NCI-H2029 (cell line): ENCODE measurements at places on chromosomes 6 and 20.

DNA sequence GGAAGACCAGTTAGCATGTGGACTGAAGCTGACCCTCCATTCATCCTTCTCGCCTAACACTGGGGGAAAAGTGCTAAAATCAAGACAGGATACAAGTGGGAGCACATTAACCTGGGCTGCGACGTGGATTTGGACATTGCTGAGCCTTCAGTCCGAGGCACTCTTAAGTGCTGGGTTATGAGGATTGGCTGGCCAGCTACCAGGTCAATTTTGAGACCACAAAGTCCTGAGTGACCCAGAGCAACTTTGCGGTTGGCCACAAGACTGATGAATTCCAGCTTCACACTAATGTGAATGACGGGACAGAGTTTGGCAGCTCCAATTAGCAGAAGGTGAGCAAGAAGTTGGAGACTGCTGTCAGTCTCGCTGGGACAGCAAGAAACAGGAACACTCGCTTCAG is 20.7 kb downstream of the FUCA2 start:
- DNase-seq = no peak

DNA sequence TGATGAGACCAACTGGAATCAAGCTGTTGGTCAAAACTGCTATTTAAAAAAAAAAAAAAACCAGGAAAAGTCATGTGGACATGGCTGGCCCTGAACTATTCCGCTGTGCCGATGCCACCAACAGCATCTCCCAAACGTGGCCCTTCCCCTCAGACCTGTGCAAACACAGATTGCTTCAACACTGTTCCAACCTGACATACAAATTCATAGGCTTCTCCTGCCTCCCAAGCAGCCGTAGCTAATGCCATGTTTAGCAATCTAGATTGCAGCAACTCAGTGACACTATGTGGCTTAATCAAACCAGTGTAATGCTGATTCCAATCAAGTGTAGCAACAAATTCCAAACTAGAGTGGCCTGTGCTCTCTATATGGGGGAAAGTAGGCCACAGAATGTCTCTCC is 16.2 kb downstream of the PRKN start:
- no peak for DNase-seq

GRCh38 chr6:35552285-35552917 is 39.7 kb upstream of the TULP1 start:
- DNase-seq = no peak

DNA sequence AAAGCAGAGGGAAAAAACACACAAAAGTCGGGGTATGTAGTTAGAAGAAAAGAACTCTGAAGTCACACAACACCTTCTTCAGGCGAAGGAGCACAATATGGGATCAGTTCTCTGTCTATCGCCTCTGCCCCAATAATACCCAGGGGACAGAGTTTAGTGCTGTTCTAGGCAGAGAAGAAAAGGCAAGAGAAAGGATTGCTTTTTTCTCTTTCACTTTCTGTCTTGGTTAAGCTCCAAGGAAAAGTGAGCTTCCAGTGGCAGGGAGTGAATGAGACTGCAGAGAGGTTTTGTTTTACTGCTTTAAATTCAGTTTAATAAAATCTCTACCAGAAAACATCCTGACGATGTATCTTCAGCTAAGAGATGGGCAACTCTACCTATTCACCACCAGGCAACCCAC is 86.6 kb upstream of the STXBP5 start:
- DNase-seq = no peak

GRCh38 chr6:32194825-32195651 is 2.6 kb upstream of the GPSM3 start:
- peak; percentile 14 for DNase-seq

- peak; percentile 82 for DNase-seq
Measured at GRCh38 chr20:25254986-25255680, 7.2 kb downstream of the PYGB start.

GRCh38 chr6:38603966-38604365 is 35.8 kb downstream of the BTBD9 start:
- no peak for DNase-seq

DNA sequence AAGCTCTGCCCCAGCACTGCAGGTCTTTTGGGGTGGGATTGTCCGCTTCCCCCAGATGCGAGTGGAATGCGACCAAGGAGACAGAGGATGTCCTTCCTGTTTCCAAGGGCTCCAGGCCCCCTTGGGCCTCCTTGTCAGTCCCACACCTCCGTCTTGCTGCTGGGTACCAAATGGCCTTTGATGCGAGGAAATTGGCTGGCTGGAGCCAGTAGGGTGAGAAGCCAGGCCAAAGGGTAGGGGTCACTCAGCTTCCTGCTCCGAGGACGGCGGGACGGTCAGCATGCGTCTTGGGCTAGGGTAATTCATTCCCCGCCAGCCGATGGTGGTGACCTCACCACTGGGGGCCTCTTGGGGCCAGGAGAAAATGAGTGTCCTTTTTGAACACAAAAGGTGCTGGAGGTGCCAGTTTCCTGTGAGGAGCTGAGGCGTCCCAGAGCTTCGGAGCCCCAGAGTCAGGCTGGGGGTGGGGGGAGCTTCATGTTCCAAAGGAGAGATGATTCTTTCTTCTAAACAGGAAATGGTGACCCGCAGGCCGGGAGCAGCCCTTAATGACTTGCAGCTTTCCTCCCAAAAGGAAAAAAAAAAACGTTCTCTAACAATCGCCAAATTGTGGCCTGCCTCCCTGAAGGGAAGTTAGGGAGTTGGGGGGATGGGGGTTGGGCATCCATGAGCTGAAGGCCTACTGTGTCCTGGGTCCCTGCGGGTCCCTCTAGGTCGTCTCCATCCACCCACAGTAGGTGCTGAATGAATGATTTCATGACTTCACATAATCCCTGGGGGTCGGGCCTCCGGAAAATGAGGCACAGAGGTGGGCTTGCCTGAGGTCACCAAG is 6.7 kb downstream of the SNAI1 start:
- DNase-seq = no peak

DNA sequence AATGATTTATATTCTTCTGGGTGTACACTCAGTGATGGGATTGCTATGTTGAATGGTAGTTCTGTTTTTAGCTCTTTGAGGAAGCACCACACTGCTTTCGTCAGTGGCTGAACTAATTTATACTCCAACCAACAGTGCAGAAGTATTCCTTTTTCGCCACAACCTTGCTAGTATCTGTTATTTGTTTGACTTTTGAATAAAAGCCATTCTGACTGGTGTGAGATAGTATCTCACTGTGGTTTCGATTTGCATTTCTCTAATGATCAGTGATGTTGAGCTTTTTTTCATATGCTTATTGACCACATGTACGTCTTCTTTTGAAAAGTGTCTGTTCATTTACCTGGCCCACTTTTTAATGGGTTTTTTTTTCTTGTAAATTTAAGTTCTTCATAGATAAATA is 583.8 kb upstream of the ARID1B start:
- no peak for DNase-seq

GRCh38 chr6:104014163-104014959 is 845.4 kb downstream of the HACE1 start:
- no peak for DNase-seq

DNA sequence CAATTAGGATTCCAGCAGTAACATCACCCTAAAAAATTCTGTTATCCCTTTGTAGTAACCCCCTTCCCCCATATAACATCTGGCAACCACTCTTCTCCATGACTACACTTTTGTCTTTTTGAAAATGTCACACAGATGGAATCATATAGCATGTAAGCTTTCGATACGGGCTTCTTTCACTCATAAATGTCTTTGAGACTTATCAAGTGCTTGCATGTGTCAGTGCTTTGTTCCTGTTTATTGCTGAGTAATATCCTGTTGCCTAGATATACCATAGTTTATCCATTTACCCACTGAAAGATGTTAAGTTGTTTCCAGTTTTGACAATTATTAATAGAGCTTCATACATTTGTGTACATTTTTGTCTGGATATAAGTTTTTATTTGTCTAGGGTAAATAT is 10.4 kb upstream of the SNPH start:
- no peak for DNase-seq

DNA sequence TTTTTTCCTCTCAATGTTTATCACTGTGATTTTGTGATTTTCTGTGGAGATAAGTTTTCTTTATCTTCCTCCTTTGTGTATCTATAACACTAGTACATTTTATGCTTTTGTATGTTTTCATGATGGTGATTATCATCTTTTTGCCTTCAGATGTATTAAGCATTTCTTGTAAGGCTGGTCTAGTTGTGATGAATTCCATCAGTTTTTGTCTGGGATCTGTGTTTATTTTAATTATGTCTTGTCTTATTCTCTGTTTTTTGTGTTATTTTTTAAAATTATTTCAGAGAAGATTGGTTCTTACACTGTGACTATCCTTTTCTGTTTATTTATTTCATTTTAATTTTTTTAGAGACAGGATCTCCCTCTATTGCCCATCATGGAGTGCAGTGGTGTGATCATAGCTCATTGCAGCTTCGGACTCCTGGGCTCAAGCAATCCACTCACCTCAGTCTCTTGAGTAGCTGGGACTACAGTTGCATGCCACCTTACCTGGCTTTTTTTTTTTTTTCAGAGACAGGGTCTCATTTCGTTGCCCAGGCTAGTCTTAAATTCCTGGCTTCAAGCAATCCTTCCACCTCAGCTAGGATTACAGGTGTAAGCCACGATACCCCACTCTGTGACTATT is 187.4 kb downstream of the SLC16A10 start:
- DNase-seq = no peak

GRCh38 chr6:140285471-140285870 is 911.0 kb upstream of the CITED2 start:
- no peak for DNase-seq

GRCh38 chr6:143262859-143263258 is 187.6 kb downstream of the ADAT2 start:
- no peak for DNase-seq

- DNase-seq = no peak
Measured at GRCh38 chr6:71465096-71465495, 176.5 kb downstream of the OGFRL1 start.

DNA sequence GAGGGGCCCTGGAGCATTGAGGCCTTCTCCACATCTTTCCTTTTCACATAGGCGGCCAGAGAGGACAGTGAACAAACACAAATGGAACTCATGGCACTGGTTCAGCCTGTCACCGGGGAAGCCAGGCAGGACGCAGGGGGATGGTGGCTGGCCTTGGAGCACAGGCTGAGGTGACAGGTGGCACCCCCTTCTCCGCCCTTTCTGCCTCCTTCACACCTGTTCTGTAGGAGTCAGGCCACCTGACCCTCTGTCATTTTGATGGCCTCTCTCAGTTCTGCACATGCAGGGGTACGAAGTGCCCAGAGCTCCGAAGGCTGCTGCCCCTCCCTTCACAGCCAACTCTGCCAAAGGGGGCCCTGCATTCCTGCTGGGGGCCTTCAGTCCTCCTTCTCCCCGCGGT is 60.8 kb downstream of the CD40 start:
- no peak for DNase-seq

GRCh38 chr6:34592208-34592952 is 36.3 kb upstream of the SPDEF start:
- no peak for DNase-seq

DNA sequence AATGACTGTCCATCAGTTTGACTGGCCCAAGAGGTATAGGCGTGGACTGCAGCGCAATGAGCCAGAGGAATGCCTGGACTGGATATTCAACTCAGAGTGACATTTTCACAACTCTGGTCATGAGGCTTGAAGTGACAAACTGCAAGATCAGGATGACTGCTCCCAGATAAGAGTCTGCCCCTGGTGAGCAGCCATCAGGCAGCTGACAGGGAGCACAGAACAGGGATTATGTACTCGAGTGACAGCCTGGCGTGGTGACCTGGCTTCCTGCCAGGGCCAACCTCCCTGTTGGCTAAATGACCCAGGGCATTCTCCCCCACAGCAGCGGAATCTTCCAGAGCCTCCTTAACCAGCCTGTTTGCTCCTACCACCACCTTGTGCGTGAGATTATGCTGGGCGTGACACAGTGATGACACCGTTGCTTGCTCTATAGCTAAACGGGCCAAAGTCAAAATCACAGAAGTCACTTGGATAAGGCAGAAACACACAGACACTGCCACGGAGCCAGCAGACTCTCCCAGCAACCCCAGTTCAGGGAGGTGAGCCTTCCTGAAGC is 209.1 kb upstream of the JARID2 start:
- peak; percentile 83 for DNase-seq

DNA sequence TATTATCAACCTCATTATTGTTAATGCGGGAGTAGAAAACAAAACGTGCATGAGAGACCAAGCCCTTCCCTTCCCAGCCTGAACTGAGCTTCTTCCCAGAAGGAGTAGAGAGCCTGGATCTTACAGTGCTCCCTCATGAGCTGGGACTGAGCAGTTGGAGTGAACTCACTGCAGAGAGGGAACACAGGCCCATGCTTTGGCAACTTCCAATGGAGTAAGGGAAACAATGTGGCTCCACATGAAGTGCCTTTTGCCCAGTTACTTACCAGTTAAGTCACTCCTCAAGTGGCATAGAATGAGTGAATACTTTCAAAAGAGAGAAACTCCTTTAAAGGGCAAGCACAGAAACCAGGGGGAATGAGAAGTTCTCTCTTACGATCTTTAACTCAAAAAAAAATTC is 12.4 kb downstream of the FHL5 start:
- DNase-seq = no peak

DNA sequence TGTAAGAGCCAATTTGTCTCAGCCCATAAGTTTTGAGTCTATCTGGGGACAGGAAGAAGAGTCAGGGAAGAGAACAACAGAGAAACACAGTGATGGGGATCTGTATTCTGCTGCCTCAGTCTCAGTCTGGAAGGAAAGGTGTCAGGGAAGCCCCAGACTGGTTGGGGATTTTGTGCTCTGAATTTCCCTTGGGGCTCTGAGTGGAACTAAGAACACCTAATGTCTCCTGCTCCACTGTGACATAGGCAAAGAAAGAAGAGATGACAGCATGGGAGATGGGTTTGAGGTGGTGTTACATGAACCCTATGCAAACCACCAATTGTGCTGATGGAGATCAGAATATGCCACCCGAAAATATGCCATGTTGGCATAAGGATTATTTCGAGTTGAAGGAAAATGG is 139.5 kb upstream of the MYLIP start:
- DNase-seq = no peak

GRCh38 chr6:91240878-91241603 is 654.2 kb upstream of the MAP3K7 start:
- no peak for DNase-seq

- DNase-seq = no peak
Measured at GRCh38 chr6:22029171-22029570, 267.7 kb downstream of the PRL start.

DNA sequence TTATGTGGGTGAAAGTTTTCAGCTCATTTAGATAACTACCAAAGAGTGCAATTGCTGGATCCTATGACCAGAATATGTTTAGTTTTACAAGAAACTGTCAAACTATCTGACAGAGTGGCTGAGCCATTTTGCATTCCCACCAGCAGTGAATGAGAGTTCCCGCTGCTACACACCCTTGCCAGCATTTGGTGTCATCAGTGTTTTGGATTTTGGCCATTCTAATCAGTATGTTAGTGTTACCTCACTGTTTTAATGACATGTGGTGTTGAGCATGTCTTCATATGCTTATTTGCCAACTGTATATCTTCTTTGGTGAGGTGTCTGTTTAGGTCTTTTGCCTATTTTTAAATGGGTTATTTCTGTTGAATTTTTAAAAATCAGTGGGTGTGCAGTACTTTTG is 120.9 kb downstream of the CFAP61 start:
- no peak for DNase-seq
